NCI-H524 (cell line): ENCODE measurements at places on chromosomes 6 and 20.
A peak's percentile ranks its signal among the peaks of the same experiment; 100 is the strongest.

- peak; percentile 63 for DNase-seq
Measured at GRCh38 chr6:15441215-15441868, 195.5 kb downstream of the JARID2 start.

DNA sequence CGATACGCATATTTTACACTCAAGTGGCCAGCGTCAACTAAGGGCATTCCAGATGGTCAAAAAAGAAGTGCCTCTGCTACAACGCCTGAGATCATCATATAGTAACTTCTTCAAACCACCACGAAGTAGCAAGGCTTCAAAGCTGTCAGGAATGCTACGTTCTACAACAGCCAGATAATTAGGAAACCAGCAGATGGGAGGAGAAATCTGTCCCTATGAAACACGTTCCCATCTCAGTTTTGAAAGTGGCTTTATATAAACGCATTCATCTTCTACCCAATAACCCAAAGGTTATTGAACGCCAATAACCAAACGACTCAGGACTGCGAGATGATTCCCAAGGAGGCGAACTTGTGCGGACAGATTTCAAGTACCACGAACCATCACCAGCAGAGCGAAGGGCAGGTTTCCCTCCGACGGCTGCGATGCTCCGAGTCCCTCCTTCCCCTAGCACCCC lies 1.2 kb downstream of the ABHD12 start:
- DNase-seq, result peak; percentile 49

DNA sequence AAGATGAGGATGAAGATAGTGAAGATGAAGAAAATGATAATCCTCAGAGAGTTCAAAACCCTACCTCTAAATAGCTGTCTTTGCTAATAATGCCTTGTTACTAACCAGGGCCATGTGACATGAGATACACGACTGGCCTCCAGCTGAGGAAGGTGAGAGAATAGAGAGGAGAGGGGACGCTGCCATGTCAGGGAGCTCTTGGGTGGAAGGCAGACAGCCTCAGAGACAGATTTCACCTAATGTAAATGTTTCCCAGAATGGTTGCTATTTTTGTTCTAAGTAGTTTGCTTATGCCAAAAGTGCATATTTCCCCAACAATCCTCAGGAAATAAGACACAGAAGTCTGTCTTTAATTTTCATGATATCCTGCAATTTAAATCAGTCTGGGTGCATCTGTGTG lies 138.4 kb downstream of the ELOVL4 start:
- DNase-seq, result no peak

DNA sequence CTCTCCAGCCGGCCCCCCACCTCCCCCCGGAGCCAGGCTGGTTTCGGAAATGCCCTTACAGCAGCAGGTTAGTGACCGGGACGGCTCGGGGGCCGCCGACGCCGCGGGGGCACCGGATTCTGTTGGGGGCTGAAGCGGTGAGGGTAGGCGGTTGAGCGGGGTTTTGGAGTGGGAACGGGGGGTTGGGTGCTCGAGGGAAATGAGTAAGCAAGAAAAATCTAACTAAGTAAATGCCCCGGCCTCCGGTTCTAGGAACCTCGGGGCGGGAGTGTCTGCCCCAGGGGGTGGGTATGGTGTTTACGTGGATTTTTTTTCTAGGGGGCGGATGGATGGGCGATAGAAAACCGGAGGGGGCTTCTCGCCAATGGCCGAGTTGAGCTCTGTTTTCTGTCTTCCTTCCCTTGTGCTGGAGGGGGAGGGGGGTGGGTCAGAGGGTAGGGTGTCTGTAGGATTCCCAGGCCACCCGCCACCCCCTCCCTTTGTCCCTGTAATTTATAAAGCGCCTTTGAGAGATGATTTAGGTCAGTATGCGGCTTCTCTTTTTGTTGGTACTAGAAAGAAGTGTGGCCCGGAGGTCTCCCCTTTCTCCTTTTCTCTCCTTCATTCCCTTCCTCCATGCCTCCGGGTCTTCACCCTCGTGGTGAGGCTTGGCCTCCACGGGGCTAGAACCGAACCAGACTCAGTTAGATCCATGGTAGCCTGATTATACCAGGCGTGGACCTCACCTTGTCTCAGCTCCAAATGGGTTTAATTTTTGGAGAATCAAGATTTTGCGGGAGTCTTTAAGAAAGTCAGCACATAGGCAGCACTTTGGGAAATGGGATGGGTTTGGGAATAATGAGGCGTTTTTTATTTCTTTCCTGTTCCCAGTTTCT lies 2.3 kb downstream of the E2F3 start:
- peak; percentile 17 for DNase-seq

DNA sequence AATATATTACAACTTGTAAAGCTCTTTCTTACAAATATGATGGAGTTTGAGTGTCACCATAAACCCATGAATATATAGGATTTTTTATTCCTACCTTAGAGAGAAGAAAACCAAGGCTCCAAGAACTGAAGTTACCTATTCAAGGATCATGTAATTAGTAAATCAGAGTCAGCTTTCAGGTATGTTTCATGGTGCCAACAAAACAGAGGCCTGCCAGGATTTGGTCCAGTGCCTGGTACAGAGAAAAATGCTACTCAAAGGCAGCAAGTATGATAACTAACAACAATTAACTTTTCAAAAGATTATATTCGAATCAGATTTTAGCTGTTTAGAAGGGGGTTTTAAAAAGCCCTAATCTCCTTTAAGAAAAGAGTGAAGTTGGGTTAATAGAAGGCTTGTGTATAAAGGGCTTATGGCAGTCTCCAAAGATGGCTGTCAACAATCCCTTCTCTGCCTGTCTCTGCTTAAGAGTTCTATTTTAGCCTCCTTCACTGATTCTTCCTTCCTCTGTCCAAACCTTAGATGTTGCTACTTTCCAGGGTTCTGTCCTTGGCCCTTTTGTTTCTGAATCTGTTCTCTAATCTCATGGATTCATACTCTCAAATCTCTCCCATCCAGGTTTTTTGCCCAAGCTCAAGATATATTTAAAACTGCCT lies 7.8 kb downstream of the MAP3K7 start:
- no peak for DNase-seq

DNA sequence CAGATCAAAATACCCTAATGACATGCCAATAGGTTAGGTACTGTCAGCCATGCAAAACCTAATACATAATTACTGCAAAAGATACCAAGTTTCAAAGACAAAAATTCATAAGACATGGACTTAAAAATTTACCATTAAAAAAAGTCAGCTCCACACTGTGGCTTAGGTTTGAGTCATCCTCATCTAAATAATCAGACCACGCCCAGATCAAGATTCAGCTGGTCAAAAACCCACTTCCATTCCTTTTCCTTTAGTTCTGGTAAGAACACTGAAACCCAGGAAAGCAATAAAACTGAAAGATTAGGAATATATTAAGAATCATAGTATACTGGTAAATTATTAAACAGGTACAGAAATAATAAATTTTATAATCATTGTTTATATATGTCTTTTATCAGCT lies 81.0 kb upstream of the ASF1A start:
- DNase-seq, result no peak

DNA sequence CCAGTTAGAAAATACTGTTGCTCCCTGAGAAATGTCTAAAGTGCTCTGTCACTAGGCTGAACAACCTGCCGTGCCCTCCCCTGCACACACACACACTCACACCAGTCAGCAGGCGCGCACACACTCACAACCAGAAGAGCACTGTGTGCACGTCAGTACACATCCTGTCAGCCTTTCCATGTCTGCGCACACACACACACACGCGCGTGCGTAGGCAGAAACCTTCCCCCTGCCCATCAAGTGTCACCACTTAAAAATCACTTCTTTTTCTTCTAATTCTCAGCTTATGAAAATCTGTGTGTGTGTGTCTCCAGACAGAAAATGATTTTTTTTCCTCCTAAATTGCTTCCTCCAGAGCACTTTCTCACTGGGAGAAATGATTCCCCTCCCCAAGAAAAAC lies 100.3 kb downstream of the EDN3 start:
- no peak for DNase-seq

DNA sequence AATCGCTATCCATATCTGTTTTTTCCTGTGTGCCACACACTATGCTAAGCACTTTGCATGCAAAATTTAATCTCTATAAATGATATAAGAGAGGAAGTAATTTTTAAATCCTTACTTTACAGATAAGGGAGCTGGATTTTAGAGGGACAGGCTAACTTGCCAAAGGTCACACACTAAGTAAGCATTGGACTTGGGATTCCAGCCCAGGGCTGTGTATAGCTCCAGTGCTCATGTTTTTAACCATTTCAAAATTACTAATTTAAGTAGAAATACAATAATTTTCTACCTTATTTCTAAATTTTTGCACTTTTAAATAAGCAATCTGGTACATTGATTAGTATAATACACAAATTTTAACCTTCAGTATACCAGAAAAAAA lies 144.6 kb downstream of the UST start:
- no peak for DNase-seq

GRCh38 chr6:21049148-21049547 lies 514.9 kb downstream of the CDKAL1 start:
- DNase-seq, result no peak

DNA sequence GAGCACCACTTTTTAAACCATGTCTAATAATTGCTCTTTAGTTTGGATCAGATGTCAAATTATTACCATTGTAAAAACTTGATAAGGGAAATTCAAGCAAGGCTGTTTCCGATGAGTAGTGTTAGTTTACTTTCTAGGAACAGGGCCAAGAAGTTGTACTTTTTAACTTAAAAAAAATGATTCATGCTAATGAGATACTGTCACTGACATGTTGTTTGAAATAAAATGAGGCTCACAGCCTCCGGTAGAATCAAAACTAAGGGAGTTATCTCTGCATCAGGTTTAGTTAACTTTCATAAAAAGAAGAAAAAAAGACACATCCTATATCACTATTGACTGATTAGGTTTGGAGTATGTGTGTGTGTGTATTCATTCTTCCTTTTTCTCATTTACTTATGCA lies 55.2 kb upstream of the SUPT3H start:
- no peak for DNase-seq

DNA sequence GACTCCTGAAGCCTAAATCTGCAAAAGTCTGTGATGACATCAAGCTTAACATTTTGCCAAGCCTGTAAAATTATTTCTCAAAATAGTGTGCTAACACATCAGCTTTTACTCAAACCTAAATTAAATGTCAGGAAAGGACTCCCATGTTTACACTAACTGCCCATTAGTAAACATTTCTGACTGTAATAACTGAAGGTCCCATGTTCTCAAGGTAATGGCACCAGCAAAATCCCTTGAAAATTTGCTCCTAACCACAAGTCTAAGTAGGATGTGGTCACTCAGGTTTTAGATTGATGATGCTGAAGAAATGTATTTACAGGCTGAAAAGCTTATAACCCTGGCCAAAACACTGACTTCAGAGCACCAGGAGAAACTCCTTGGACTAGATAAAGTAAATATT lies 33.0 kb downstream of the BACH2 start:
- no peak for DNase-seq

DNA sequence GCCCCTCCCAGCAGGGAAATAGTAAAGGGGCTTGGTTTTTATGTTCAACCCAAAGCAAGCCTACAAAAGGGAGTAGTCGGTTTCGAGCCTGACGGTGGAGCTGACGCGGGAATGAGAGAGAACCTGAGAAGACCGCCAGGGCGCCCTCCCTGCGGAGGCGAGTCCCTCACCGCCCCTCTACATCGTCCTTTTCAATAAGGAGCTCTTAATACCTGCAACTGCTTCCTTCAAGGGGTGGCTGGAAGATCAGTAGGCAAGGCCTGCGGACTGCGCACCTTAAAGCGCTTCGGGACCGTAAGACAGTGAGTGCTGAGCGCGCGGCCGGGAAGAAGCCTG lies 709 bp upstream of the ZNF76 start:
- no peak for DNase-seq

DNA sequence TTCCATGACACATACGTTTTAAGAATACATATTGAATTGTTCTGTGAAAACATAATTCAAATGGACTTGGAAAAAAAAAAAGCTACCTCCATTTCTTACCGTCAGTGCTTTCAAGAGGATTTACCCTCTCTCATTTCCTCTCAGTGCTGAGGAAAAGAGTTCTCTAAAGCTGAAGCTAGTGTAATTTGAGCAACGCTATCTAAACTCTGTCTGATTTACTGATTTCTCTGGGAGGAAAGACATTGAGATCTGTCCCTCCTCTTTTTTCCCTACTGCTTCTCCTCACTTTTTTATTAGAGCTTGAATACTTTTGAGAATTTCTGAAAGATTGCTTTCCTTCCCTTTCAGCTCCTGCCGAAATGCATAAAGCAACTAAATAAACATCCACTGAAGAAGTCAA lies 41.2 kb upstream of the GRIK2 start:
- no peak for DNase-seq

GRCh38 chr6:131949909-131950766 lies 1.0 kb downstream of the CCN2 start:
- peak; percentile 72 for DNase-seq

GRCh38 chr6:34575326-34575725 lies 19.2 kb upstream of the SPDEF start:
- DNase-seq, result no peak

- no peak for DNase-seq
Measured at GRCh38 chr6:138037009-138037504, 70.2 kb downstream of the PERP start.

DNA sequence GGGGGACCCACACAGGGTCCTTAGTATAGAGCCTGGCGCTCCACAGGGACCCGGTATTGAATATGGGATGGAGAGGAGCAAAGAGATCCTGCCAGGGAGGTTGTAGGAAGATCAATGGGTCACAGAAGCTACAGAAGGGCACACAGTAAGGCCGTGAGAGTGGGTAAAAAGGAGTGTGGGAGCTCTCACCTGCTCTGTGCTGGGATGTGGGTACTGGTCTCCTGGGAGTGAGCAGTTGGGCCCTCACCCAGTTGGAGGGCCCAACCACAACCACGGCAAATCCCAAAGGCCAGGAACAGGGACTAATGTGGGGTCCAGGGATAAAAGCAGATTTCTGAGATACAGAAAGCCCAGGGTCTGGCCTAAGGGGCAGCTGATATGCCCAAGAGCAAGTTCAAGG lies 73.4 kb upstream of the RNF24 start:
- no peak for DNase-seq

- no peak for DNase-seq
Measured at GRCh38 chr20:21183722-21184121, 57.8 kb downstream of the KIZ start.

- no peak for DNase-seq
Measured at GRCh38 chr20:24684421-24684871, 215.0 kb downstream of the SYNDIG1 start.

DNA sequence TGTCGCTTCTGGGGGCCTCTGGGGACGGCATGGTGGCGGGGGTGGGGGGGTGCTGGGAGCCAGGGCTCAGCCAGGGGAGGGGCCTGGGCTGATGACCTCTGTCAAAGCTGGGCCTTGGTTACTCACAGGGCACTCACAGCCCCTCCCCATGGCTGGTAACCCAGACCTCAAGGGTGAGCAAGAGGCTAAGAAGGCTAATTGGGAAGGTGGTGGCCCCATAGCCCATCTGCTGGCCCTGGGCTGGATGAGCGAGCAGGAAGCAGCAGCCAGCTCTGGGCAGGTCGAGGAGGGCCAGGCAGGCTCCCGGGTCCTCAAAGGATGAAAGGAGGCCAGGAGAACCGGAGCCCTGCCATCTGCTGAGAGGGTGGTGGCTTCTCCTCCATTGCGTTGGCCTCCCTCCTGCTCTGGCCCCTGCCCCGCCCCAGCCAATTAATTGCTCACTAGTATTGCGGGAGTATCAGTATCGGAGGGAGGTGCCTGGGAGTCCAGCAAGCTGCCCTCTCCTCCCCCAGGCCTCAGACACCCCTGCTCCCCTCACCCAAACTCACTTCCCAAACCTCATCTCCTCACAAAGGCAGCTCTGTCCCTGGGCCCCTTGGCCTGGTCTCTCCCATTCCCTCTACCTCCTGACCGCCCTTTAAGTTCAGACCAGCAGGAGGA lies 1.0 kb upstream of the CDSN start:
- DNase-seq, result no peak

- DNase-seq, result no peak
Measured at GRCh38 chr6:53128842-53129241, 19.8 kb downstream of the GCM1 start.

- DNase-seq, result no peak
Measured at GRCh38 chr6:119065955-119066354, 12.5 kb downstream of the FAM184A start.
